ENCODE measurements at places on chromosomes 16 and 17.

- no peak for DNase-seq
Measured at GRCh38 chr17:81499601-81499970, 13.0 kb downstream of the ACTG1 start.

DNA sequence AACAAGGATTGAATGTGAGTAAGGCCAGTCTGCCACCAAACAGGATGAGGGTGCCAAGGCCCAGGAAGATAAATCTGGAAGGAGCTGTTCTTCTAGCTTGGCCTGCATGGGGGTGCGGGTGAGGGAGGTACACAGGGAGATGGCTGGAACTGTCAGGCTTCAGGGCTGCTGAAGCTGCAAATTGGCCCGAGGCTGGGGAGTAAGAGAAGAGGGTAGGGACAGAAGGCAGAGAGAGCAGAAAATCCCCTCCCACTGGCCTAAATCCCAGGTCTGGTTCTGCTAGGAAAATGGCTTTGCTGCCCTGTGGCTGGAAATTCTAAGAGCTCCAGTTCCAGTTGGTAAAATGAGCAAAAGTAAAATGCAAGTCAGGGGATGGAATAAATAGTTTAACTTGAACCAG, 87.9 kb downstream of the CCDC182 start:
- DNase-seq: no peak

- no peak for DNase-seq
Measured at GRCh38 chr16:1984347-1985225, 593 bp downstream of the GFER start.

GRCh38 chr17:73820686-73821448, 176.6 kb upstream of the SDK2 start:
- no peak for DNase-seq

DNA sequence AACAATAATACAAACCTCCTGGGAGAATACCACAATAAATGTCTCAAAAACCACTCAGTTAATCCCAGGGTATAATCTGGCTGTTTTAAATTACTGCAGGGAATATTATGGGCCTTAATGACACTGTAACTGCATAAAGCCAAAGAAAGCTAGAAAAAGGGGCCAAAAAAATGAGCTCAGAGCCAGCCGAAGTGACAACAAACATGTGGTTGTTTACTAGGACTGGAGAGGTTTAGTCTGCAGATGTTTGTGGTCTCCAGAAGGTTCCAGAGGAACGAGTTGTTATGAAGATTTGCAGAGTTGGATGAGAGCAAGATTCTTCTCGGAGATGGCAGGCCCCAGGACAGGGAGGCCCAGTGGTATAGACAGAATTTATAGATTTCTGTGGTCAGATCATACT, 97.1 kb upstream of the AKTIP start:
- DNase-seq: no peak

- peak; percentile 58 for DNase-seq
Measured at GRCh38 chr17:7842380-7843256, 8.6 kb downstream of the KDM6B start.

GRCh38 chr16:86573215-86573614, 5.1 kb upstream of the FOXL1 start:
- no peak for DNase-seq

DNA sequence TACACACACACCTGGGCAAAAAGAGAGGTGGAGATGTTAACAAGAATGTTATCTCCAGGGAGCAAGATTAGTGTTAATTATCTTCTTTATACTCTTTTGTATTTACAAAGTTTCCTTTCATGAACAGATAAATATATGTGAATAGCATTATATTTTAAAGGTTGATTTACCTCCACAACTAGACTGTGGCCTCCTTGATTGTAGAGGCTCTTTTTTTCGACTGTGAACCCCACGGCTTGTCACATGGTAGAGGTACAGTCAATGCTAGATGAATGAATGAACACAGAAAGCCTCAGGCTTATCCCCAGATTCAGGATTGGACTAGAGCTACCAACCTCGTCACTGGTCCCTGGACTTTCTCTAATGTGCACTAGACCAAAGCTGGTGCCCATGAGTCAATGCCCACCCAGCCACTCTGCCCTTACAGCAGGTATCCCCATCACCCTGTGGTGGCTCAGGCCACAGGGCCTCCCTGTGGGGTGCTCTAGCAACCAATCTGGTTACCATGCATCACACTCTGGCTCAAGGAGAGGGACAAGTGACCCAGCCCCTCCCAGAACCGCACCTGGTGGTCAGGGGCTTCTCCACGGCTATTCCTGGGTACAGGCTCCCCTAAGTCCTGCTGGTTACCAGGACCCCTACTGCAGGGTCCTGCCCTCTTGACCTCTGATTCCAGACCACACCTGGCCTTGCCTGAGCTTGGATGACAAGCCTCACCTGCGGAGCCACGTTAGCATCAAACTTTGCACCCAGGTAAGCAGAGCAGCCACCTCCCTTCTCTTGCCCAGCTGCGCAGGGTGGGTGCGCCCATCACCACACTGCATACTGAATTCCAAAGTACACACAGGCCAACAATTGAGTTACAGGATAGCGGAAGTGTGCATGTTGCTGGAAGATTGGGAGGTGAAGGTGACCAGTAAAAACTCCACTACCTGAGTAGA, 101.0 kb downstream of the CDYL2 start:
- DNase-seq: no peak

DNA sequence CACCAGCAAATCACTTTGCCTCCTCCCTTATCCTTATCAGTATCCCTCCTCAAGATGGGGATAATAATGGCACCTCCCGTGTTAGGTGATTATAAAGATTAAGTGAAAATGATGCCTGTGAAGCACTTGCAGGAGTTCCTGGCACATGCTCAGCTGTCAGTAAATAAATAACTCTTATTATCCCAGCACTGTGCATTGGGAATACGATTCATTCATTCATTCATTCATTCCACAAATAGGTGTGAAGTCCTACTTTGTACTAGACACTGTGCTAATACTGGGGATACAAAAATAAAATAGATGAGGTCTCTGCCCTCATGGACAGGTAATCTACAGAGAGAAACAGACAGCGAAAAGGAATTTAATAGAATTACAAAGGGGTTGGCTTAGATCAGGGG, 2.0 kb downstream of the XYLT2 start:
- DNase-seq: no peak

DNA sequence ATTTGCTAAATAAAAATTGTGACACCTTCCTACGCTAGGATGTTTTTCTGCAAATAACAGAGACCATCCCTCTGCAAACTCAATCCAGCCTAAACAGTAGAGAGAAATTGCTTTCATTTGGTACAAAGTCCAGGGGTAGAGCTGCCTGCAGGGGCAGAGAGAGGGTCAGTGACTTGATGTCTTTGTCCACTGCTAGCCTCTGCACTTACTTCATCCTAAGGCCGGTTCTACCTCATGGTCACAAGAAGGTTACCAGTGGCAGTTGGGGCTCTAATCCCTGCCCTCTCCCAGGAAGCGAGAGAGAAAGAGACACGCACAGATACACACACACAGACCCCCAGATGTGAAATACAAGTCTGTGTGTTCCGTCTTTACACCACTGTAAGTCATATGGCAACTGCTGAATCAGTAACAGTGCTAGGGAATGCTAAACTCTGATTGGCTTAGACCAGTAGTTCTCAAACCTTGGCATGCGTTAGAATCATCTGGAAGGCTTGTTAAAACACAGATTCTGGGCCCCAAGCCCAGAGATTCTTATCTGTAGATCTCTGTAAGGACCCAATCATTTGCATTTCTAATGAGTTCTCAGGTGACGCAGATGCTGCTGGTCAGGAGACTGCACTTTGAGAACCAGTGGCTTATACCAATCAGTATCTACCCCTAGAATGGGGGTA, 13.1 kb upstream of the LPCAT2 start:
- no peak for DNase-seq

GRCh38 chr16:998211-998610, 16.6 kb downstream of the SOX8 start:
- no peak for DNase-seq

Data from GF-D8 (cell line).